ENCODE measurements at places on chromosomes 1 and 21.

- no peak for DNase-seq
Measured at GRCh38 chr1:179425186-179425585, 59.4 kb downstream of the AXDND1 start.

DNA sequence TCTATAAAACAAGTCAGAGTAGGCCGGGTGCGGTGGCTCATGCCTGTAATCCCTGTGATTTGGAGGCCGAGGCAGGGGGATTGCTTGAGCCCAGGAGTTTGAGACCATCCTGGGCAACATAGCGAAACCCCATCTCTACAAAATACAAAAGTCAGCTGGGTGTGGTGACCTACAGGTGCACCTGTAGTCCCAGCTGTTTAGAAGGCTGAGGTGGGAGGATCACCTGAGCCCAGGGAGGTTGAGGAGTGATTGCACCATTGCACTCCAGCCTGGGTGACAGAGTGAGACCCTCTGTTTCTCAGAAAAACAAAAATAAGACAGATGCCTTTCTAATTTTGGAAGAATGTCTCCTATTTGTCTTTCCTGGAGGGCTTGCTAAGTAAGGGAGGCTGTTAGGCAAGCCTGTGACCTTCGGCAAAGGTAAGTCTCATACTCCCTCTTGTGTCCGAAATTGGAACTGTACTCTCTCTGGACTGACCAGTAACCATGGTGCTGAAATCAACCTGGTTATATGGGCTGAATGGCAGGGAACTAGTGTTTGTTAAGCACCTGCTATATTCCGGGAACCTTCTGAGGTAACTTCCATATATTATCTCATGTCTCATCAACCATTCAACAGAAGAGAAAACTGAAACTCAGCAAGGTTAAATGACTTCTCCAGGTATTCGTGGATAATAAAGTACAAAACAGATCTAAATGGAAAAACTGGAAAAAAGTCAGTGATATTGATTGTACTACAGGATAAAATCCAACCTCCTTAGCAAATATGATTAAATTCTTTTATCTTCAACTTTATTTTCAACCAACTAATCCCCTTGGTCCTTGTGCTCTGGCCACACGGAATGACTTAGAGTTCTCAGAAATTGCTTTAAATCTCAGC is 11.8 kb upstream of the RAB3B start:
- peak; percentile 88 for DNase-seq

DNA sequence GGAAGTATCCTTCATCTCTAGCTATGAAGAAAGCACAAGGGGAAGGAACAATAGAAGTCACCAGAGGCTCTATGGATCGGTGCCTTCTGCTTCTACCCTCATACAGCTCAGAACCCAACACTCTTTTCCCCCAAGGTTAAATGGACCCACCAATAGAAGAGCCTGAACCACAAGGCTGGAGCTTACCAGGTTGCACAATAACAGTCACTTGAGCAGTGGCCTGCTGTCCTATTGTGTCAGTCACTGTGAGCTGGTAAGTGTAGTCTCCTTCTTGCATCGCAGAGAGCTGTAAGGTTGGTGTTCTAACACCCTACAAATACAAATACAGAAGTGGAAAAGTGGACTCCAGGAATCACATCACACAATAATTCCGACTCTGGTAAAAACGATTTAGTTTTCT is 103.0 kb downstream of the KIAA0319L start:
- no peak for DNase-seq

DNA sequence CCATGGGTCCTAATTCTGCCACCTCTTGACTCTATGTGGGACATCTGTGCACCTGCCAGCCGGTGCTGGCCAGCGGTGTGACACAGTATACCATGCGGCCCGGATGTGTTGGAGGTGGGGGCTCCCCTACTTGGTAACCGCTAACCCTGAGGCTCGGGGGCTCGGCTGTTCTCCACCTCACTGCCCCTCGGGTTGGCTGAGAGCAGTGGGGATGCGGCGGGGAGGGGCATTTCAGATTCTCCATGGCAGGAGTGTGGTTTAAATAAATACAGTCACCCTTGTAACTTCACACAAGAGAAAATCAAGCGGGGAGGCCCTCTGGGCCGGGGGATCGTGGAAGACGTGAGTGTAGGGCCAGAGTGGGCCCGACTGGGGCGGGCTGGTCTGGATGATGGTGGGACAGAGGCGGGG is 11.0 kb downstream of the KRTAP10-1 start:
- DNase-seq: no peak

Measured in HFFc6 (cell line).